Upper lobe of right lung (tissue), 1 donor: ENCODE measurements at places on chromosomes 5 and 9. TPM values are rescaled to one million over a fixed set of nuclear protein-coding genes. Genes with fewer than 3 reads are reported as not detected.

DNA sequence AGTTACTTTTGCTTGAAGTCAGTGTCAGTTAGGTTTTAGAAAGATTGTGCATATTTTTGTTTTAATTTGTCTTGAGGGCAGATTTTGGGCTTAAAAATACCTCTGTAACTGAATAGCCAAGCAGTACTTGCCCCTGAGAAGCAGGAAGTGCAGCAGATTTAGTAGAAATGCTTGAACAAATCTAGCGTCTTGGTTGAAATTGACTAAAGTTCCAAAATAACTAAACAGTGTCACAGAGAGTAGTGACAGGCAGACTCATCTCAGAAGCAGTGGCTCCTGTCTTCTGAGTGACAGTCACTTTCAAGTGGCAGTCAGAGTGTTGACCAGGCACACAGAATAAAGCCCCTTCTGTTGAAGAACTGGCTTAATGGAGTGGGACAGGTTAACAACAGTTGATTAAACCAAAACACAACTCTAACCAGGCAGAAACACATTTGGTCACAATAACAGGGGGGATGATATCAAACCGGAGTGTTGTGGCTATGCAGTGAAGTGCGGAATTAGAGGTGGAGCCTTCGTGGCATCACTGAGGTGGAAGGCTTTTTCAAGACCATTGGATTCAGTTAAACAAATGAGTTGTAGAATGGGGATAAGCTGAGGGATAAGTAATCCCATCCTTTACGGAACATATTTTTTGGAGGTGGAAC is 29.1 kb downstream of the TRIO start:
- H3K36me3 ChIP-seq = no peaks in the 10 kb centered on the region
- no peak for DNase-seq
- no peak overlapping the region for H3K4me3 ChIP-seq
- no peak overlapping the region for H3K27ac ChIP-seq
- peaks cover 64% of the 10 kb centered on the region for H3K4me1 ChIP-seq

DNA sequence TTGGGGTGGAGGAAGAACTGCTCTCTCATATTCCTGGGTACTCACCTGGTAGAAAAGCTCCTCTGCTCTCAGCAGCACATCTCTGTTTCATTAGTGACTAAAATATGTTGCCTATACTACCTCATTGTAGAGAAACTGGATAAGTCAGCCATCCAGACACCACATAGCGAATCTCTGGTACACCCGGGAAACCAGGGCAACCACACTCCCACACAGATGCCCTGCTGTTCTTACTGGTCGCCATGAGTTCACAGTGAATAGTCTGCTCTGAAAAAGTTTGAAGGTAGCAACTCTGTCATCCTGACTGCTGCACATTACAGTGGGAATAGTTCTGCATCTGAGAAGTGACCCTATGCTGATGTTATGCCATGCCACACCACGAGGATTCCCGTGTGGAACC is 135.0 kb downstream of the ENTREP1 start:
- no peaks in the 10 kb centered on the region for H3K36me3 ChIP-seq
- DNase-seq = no peak
- no peak overlapping the region for H3K27ac ChIP-seq
- H3K4me1 ChIP-seq = no peaks in the 10 kb centered on the region
- no peaks in the 10 kb centered on the region for H3K27me3 ChIP-seq

S100Z gene
- 0.52 TPM for total RNA-seq

DNA sequence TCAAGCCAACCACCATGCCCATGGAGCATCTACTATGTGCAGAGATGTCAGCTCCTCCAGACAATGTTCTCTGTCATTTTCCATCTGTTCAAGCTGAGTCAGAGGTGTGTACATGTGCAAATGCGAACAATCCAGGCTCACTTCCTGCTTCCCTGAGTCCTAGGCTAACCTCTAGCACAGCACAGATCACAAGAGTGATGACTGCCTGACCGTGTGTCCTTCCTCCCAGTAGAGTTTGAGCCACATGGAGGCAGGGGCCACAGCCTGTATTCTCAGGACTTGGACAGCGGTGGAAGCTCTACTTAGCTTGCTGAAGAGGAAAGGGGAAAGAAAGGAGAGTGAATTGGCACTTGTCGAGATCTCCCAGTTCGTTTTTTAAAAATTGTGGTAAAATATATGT is 87.2 kb downstream of the KCNIP1 start:
- no peaks in the 10 kb centered on the region for H3K27me3 ChIP-seq
- no peak overlapping the region for H3K4me3 ChIP-seq
- H3K4me1 ChIP-seq = no peaks in the 10 kb centered on the region
- no peak overlapping the region for H3K27ac ChIP-seq
- no peak for DNase-seq
- H3K36me3 ChIP-seq = no peaks in the 10 kb centered on the region

DNA sequence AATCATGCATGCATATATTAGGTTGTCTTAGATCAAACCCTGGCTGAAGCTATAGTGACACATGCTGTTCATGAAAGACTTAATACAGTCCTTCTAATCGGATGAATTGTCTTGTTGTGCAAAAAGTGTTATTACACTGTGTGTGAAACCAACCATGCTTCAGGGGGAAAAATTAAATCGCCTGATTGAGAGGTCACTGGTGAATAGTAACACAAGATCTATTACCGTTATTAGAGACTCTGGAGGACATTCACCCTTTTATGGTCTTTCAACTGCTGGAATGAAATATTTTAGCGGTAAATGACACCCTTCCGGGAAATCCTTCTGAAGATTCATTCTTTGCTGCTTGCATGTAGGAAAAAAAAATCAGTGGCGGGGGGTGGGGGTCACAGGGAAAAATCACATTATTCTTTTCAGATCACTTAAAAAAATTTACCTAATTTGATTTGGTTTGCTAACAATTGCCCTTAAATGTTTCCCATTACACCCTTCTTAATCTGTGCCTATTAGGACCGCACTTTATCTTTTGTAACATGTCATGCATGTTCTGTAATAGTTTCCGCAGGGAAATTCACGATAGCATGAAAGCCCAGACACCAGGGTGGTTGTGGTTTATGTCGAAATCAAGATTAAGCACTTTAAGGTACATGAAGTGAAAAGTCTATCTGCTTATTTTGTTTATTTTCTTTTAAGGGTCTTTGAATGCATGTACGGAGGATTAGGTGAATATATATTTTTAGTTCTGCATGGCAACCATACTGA is 120.6 kb downstream of the FOCAD start:
- no peak overlapping the region for H3K27ac ChIP-seq
- no peak for DNase-seq
- H3K4me3 ChIP-seq = no peak overlapping the region
- no peaks in the 10 kb centered on the region for H3K27me3 ChIP-seq

GRCh38 chr5:151406322-151406947 is 41.0 kb upstream of the SLC36A1 start:
- DNase-seq = no peak
- H3K4me3 ChIP-seq = no peak overlapping the region
- no peaks in the 10 kb centered on the region for H3K36me3 ChIP-seq
- peaks cover 4% of the 10 kb centered on the region for H3K27me3 ChIP-seq
- H3K4me1 ChIP-seq = no peaks in the 10 kb centered on the region

DNA sequence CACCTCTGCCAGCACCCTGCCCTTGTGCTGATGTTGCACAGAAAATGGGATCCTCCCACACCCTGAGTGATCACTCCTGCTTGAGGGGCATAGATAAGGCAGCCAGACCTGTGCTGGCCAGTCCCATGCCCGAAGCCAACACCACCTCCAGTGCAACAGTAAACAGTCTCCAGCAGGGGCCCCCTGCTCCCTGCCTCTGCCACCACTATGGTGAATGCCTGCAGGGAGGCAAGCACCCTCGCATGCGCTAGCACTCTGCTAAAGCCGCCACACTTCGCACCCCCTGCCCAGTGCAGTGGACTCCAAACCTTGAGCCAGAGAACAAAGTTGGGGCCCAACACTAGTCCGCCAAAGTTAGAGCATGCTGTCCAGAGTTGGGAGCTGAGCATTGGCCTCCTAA is 118.7 kb downstream of the PJA2 start:
- H3K4me3 ChIP-seq = no peak overlapping the region
- no peak overlapping the region for H3K27ac ChIP-seq
- no peaks in the 10 kb centered on the region for H3K27me3 ChIP-seq

- peak overlapping the region; percentile 77 for H3K4me3 ChIP-seq
- peak overlapping the region; percentile 99 for H3K27ac ChIP-seq
- H3K27me3 ChIP-seq = no peaks in the 10 kb centered on the region
Measured at GRCh38 chr5:72817076-72817481, 618 bp downstream of the TNPO1 start.
